Epithelial cell of prostate (primary cell): ENCODE measurements at places on chromosomes 13 and 19.

DNA sequence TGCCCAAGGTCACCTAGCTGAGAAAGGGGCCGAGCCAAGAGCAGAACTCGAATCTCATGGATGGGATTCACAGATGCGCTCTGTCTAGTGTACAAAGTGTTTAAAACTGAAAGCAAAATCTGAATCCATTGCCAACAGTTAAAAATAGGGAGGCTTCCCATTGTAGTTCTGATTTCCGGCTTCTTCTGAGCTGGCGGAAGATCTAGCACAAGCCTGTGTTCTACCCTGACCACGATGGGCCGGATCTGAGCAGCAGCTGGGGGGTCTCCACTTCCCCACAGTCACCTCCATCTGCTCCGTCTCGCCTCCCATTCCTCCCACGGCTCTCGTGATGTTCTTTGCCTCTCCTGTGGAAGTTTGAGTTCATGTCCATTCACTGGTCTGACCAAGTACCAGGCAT, 2.4 kb downstream of the CACNG8 start:
- DNase-seq, result no peak

DNA sequence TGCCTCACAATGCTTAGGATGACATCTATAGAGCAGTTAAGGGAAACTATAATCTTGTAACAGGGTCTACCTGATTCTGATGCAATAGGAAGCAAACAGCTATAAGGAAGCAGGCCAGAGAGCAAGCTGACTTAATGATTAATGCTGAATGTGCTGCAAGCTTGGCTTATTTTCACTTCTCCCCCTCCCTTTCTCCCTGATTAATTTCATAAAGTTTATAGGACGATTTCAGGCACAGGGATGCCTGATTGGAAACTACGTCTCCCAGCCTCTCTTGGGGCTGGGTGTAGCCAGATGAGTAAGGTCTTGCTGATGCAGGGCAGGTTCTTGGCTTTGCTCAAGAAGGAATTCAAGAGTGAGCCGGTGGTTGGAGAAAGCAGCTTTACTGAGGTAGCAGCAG, 82.8 kb upstream of the MRI1 start:
- peak; percentile 2 for DNase-seq

DNA sequence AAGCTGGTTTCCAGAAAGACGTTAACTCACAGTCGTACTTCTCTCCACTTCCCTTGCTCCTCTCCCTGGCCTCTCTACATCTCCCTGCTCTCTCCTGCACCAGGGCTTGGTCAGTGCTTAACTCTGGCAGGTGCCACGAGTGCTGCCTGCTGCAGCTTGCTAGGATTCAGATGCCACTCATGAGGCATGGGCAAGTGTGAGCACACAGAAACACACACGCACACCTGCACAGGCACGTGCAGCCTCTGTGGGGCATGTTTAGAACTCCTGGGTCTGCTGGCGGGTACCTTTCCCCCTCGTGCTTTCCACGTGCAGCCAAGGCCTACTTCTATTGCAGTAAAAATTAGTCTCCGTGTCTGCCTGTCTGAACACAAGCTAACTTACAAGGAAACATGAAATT, 31.8 kb downstream of the SOX1 start:
- DNase-seq, result no peak

DNA sequence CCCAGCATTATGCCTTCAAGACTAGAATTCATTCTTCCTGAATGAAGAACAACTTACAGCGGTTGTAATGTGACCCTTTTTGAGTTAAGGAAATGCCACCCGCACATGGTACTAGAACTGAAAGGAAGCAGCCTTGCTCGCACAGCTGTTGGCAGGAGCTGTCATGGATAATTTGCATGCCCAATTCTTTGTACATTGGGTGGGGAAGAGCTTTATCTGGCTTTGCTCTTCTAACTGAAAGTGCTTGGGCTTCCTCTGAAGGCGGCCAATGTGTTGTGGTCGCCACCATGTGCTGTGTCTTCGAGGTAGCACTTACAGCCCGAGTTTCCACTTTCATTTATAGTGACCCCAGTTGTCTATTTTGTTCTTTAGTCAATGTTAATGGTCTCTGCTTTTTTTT, 3.4 kb downstream of the CCNE1 start:
- no peak for DNase-seq

DNA sequence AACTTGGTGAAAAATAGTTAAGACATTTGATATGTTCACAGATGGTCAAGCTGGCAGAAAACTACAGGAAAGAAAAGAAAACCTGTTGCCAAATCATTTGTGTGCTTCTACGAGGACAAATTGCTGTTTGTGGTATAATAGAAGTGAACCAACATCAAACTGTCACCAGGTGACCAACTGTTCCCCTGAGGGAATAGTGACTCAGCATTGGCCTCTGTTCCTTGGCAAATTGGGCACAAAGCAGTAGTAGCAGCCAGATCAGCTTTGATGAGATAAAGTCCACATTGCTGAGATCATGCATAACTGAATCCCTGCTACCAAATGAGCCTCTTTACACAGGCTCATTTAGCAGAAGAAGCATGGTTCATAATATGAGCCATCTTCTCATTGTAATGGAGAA, 103.5 kb downstream of the POSTN start:
- no peak for DNase-seq

GRCh38 chr19:37361994-37362393, 8.9 kb upstream of the ZNF527 start:
- no peak for DNase-seq

- no peak for DNase-seq
Measured at GRCh38 chr13:42272804-42273175, 838 bp downstream of the AKAP11 start.

DNA sequence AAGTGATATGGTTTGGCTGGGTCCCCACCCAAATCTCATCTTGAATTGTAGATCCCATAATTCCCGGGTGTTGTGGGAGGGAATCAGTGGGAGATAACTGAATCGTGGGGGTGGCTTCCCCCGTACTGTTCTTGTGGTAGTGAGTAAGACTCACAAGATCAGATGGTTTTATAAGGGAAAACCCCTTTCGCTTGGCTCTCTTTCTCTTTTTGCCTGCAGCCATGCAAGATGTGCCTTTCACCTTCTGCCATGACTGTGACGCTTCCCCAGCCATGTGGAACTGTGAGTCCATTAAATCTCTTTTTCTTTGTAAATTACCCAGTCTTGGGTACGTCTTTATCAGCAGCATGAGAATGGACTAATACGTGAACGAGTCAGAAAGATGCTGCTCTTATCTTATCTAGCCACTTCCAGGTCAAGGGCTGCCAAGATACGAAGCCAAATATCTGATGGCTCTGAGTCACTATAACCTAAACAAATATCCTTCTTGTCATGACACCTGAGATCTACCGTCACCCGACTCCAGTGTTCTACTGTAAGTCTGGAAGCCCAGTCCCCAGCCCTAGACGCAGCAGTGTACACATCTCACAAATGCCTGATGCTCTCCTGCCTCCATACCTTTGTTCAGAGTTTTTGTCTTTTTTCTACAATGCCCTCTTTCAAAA, 45.9 kb downstream of the SLC15A1 start:
- DNase-seq, result no peak

- no peak for DNase-seq
Measured at GRCh38 chr13:38566519-38566918, 120.4 kb upstream of the FREM2 start.

DNA sequence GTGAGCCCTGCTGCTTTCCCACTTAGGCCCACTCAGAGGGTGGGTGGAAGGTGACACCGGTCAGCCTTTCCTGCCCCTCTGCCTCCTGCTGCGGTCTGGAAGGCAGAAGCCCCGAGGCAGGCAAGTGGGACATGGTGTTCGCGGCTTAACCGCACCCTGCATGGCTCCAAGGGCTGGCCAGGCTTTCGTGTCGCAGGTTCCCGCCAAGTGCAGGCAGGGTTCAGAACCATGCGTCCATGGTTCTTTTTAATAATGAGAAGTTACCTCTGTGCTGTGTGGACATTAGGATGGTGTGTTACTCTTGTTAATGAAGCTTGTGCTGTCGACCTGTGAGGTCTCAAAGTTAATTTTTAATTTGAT, 986 bp downstream of the DGKH start:
- DNase-seq, result no peak

DNA sequence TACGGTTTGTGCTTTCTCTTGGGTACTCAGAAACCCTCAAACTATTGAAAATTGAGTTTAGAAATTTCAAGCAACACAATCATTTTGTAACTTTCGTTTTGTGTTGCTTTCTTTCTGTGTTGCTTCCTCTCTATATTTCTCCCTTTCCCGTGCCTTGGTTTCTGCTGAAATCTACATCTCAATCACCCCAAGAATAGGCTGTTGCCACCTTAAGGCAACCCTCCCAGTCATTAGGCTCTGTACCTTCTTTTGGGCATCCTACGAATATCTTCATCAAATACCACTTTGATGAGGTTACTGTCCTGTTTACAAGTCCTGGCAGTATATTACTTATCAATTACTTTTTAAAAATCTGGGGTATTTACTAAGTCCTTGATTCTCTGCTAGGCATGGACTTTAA, 621.6 kb downstream of the GPC6 start:
- DNase-seq, result no peak

DNA sequence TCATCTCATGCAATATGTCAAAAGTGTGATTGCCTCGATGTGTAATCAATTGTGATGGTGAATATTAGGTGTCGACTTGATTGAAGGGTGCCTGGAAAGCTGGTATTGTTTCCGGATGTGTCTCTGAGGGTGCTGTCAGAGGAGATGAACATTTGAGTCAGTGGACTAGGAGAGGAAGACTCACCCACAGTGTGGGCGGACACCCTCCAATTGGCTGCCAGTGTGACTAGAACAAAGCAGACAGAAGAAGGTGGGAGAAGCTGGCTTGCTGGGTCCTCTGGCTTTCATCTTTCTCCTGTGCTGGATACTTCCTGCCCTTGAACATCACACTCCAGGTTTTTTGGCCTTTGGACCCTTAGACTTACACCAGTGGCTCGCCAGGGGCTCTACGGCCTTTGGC, 15.5 kb upstream of the CABP5 start:
- no peak for DNase-seq

DNA sequence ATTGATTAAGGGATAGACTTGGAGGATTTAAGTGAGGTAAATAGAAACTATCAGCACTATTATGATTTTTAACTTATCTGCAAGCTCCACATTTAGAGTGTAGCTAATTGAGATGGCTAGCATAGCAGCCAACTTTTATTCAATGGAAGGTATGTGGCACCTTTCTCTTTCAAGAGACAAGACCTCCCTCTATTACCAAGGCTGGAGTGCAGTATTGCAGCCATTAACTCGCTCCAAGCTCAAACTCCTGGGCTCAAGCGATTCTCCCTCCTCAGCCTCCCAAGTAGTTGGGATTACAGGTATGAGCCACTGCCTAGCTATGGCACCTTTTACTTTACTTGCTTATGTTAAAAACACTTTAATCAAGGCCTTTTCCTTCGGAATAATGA, 8.2 kb downstream of the TPT1 start:
- no peak for DNase-seq

GRCh38 chr13:50309882-50310594, 294.8 kb downstream of the KCNRG start:
- DNase-seq, result no peak

DNA sequence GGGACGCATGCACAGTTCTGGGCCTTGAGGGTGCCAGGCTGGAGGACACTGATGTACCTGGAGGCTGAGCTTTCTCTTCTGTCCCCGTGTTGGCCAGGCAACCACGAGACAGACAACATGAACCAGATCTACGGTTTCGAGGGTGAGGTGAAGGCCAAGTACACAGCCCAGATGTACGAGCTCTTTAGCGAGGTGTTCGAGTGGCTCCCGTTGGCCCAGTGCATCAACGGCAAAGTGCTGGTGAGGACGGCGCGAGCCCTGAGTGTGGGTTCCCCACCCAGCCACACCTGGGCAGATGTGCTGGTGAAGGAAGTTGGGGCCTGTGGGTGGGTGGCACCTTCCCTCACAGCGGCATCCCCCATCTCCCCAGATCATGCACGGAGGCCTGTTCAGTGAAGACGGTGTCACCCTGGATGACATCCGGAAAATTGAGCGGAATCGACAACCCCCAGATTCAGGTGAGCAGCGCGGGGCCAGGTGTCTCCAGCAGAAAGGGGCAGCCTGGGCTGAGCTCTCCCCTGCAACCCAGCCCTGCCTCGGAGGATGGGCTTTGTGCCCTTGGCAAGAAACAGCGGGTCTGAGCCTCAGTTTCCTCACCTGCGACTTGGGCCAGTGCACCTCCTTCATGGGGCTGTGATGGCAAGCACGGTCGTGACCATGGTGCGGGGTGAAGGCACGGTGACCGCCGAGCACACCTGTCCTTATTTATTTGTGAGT, 26.2 kb downstream of the CCDC8 start:
- no peak for DNase-seq

GRCh38 chr13:60727140-60727539, 330.1 kb downstream of the TDRD3 start:
- no peak for DNase-seq

GRCh38 chr13:51687947-51688714, 103.9 kb downstream of the WDFY2 start:
- DNase-seq, result no peak
